H4 (cell line): ENCODE measurements at places on chromosomes 4 and X. TPM values are rescaled to one million over a fixed set of nuclear protein-coding genes. Genes with fewer than 3 reads are reported as not detected.
A peak's percentile ranks its signal among the peaks of the same experiment; 100 is the strongest.

- DNase-seq: no peak
Observed at GRCh38 chrX:3599802-3600430, 113.5 kb downstream of the PRKX start.

- DNase-seq: no peak
Observed at GRCh38 chrX:107968623-107969022, 13.5 kb downstream of the TEX13B start.

- DNase-seq: no peak
Observed at GRCh38 chr4:818106-818921, 7.6 kb downstream of the CPLX1 start.

- DNase-seq: no peak
Observed at GRCh38 chr4:101031971-101032370, 315.4 kb downstream of the PPP3CA start.

DNA sequence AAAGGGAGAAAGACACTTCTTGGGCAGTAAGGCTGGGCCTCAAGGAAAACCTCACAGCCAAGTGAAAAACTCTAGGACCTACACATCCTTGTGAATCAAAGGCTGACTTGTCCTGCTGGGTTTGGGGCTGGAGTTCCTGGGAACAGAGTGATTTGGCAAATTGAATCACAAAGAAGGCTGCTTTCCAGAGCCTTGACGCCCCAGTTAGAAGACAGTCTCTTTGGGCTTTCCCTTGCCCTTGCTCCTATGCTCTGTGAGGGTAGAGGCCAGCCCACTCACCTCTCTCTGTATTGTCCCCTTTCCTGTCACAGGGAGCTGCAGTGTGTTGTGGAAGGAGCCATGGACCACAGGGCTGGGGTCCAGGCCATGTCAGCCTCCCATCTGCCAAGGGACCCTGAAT, 9.6 kb downstream of the AMER1 start:
- no peak for DNase-seq

GRCh38 chr4:45350438-45350837, 624.1 kb upstream of the GNPDA2 start:
- peak; percentile 26 for DNase-seq

DNA sequence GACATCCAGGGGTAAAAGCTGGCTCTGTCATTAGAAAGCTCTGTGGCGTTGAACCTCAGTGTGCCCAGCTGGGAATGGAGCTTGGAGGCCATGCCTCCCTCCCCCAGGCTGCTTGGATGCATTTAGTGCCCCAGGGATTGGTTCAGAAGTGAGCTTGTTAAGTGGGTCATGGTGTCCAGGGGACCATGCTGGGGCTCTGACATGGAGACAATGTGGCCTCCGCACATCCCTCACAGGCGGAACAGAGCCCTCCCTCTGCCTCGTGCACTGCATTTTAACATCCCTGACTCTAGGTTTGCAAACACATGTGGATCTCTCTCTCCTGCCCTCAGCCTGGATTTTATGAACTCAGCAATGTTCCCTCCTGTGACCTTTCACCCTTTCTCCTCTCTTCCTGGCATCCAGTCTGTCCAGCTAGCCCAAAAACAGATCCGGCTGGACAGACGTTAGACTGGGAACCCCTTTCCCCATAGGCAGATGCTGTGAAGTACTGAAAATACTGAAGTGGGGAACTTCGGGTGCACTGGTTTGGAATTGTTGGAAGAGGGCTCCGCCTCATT, 81.5 kb downstream of the SORCS2 start:
- DNase-seq: no peak

- peak; percentile 23 for DNase-seq
Observed at GRCh38 chr4:119835613-119835910, 207.0 kb upstream of the PDE5A start.

DNA sequence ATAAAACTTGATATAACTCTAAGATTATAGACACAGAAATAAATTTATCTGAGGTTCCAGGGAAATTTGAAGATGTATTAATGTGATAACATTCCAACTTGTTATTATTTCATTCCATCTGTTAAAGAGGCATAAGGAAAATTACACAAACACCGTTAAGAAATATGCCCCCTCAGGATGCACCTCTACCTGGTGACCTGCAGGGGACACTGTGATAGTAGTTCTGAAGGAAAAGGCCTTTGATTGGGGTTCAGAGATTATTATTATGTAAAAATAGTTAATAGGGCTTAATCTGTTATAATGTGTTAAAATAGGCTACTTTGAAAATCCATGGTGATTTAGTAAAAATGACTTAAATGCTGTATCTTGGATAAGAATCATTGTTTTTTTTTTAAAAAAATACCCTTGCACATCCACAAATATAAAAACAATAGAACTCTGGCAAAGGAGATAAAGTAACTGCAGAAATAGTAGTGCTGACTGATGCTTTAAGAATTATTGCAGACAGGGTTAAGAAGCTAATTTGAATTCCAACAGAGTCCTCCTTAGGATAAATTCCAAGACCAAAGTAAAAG, 6.1 kb upstream of the ABRAXAS1 start:
- DNase-seq: no peak

- no peak for DNase-seq
Observed at GRCh38 chr4:152780267-152780778, 569 bp downstream of the ARFIP1 start.

Gene CCSER1
- 1.5 and 2.8 TPM in 2 replicates for total RNA-seq

Gene PPP4R3C
- total RNA-seq: 0.04 and 0.06 TPM in 2 replicates

Gene FMR1NB
- total RNA-seq: not detected in 2 replicates

Gene RNF128
- total RNA-seq: not detected in 2 replicates
